ENCODE measurements at places on chromosomes 7 and 10.
A peak's percentile ranks its signal among the peaks of the same experiment; 100 is the strongest.

- H3K27me3 ChIP-seq: no peaks in the 10 kb centered on the region
- no peaks in the 10 kb centered on the region for H3K4me1 ChIP-seq
- no peak overlapping the region for H3K4me3 ChIP-seq
- peak; percentile 32 for DNase-seq
- H3K27ac ChIP-seq: no peak overlapping the region
- H3K36me3 ChIP-seq: peaks cover 37% of the 10 kb centered on the region
Measured at GRCh38 chr7:44565097-44565794, 8.5 kb downstream of the DDX56 start.

GRCh38 chr10:100579261-100580090, 43.7 kb downstream of the HIF1AN start:
- H3K36me3 ChIP-seq: no peaks in the 10 kb centered on the region
- H3K27me3 ChIP-seq: peaks cover 8% of the 10 kb centered on the region
- H3K4me1 ChIP-seq: no peaks in the 10 kb centered on the region
- no peak overlapping the region for H3K4me3 ChIP-seq

GRCh38 chr10:71661060-71661622, 58.4 kb downstream of the C10orf105 start:
- no peaks in the 10 kb centered on the region for H3K36me3 ChIP-seq
- no peak overlapping the region for H3K27ac ChIP-seq
- no peak overlapping the region for H3K4me3 ChIP-seq
- H3K4me1 ChIP-seq: no peaks in the 10 kb centered on the region

DNA sequence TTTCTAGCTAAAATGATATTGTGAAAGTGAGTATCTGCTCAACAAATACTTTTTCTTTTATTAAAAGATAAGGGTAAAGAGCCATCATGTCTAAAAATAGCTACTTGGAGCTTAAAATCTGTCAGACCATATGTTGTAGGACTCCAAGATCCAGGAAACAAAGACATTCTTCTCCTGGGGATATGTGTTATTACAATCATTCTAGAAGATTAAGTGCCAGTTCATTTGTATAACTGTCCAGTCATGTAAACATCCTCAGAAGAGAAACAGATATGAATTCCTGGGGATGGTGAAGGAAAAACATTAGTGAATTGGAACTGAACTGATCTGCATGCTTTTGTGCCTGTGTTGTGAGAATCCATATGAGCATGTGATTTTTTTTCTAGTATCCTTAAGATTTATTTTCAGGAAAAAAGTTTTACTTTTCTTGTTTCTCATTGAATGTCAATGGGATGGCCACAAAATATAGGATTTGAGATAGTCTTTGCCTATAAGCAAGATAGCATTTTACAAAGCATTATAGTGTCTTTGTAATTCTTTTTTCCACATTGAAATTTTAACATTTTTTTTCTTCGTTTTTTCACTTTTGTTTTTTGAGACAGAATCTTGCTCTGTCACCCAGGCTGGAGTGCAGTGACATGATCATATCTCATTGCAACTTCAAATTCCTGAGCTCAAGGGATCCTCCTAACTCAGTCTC, 14.4 kb upstream of the MTERF1 start:
- H3K27ac ChIP-seq: no peak overlapping the region
- no peaks in the 10 kb centered on the region for H3K27me3 ChIP-seq
- peak; percentile 79 for DNase-seq
- no peaks in the 10 kb centered on the region for H3K4me1 ChIP-seq

DNA sequence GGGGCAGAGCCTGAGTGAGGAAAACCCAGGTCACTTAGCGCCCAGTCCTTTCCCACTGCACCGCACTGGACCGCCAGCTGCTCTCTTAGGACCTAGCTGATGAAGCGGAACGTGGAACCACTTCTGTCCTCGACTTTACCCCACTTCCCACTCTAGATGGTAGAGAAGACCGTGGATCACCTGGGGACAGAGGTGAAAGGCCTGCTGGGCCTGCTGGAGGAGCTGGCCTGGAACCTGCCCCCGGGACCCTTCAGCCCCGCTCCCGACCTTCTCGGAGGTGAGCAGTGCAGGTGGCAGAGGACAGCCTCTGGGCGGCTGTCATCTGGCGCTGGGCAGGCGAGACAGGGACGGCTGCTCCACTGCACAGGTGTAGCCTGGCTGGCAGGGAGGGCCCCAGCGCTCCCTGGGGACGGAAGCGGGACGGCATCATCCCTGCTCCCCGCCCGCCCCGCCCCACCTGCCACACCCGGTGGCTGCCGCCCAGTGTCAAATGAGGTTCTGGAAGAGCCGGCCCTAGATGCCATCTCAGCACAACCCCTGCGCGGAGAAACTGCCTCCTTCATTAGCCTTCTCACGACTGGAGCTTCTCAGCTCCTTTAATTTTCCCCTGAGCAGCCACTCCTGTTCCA, 11.7 kb downstream of the PLAC9 start:
- peaks cover 13% of the 10 kb centered on the region for H3K36me3 ChIP-seq
- H3K27ac ChIP-seq: no peak overlapping the region
- no peaks in the 10 kb centered on the region for H3K27me3 ChIP-seq
- no peak for DNase-seq
- peaks cover 8% of the 10 kb centered on the region for H3K4me1 ChIP-seq

- H3K4me1 ChIP-seq: no peaks in the 10 kb centered on the region
- H3K27ac ChIP-seq: no peak overlapping the region
- H3K36me3 ChIP-seq: no peaks in the 10 kb centered on the region
- DNase-seq: no peak
- no peaks in the 10 kb centered on the region for H3K27me3 ChIP-seq
- H3K4me3 ChIP-seq: no peak overlapping the region
Measured at GRCh38 chr7:89259085-89259484, 463.5 kb upstream of the TEX47 start.

DNA sequence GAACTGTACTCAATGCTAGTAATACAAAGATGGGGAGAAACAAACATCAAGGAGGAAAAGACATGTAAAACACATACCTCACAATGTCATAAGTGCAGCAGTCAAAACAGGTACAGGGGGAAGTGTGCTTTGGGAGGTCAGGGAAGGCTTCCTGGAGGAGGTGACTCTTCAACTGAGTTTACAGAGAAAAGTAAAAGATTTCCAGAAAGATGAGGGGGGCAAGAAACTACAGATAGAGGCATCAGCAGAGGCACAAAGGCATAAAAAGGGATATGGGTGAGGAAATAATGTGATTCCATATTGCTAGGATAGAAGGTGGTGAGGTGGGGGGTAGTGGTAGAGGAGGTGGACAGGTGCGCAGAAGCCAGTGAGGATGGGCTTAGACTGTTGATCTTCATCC, 95.0 kb downstream of the LSM5 start:
- H3K4me3 ChIP-seq: no peak overlapping the region
- no peaks in the 10 kb centered on the region for H3K4me1 ChIP-seq
- no peak overlapping the region for H3K27ac ChIP-seq
- DNase-seq: no peak
- H3K27me3 ChIP-seq: no peaks in the 10 kb centered on the region

DNA sequence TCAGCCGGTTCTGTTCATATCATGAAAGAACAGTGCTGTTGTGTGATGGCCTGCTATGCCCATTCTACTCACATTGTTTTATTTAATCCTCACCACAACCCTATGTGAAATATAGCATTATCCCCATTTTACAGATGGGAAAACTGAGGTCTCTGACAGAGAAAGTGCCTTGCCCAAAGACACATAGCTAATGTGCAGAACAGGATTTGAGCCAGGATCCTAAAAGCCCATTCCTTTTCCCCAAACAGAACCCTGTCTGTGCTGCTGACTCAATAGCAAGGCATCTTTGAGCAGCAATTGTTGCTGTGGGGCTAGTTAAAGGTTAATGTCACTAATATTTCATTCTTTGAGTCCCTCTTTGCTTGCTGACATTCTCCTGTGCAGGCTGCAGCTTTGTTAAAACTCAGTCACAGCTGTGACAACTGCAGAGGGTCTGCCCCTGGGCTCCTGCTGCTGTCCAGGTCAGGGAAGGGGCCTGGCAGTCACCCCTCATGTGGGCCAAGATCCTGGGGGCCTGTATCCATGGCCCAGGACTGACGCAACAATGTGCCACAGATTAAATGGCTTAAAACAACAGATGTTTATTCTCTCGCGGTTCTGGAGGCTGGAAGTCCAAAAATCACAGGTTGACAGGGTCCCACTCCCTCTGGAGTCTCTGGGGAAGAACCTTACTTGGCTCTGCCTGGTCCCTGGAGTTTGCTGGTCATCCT, 40.4 kb downstream of the AFAP1L2 start:
- H3K27ac ChIP-seq: no peak overlapping the region
- no peak overlapping the region for H3K4me3 ChIP-seq
- no peaks in the 10 kb centered on the region for H3K36me3 ChIP-seq
- H3K27me3 ChIP-seq: peaks cover 2% of the 10 kb centered on the region
- H3K4me1 ChIP-seq: no peaks in the 10 kb centered on the region
- peak; percentile 52 for DNase-seq

DNA sequence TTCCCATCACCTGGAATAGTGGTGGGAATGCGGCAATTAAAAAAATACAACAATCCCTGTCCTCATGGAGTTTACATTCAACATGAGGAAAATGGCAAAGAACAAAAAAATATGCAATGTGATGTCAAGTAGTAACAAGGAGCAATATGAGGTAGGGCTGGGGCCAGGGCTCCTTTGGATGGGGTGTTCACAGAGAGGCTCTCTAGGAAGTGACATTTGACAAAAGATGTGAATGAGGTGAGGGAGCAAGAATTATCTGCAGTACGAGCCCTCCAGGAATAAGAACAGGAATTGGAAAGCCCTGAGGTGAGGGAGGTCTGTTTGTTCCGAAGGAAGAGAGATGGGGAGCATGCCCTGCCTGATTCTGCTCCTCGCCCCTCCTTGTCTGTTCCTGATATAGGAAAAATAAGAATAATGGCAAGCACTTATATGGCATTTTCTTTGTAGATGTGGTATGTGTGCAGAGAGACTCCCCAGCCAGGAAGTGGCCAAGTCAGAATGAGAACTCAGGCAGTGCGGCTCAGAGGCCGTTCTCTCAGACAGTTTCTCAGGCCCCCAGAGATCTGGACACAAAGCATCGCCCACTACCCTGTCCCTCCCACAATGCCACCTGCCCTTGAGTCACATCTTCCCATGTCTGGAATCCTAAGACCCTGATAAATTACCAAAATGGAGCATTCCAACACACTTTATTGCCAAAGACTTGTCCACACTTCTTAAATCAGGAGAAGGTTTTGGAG, 105.6 kb downstream of the APBB1IP start:
- H3K27ac ChIP-seq: no peak overlapping the region
- no peaks in the 10 kb centered on the region for H3K4me1 ChIP-seq
- DNase-seq: no peak
- H3K27me3 ChIP-seq: no peaks in the 10 kb centered on the region
- no peaks in the 10 kb centered on the region for H3K36me3 ChIP-seq

DNA sequence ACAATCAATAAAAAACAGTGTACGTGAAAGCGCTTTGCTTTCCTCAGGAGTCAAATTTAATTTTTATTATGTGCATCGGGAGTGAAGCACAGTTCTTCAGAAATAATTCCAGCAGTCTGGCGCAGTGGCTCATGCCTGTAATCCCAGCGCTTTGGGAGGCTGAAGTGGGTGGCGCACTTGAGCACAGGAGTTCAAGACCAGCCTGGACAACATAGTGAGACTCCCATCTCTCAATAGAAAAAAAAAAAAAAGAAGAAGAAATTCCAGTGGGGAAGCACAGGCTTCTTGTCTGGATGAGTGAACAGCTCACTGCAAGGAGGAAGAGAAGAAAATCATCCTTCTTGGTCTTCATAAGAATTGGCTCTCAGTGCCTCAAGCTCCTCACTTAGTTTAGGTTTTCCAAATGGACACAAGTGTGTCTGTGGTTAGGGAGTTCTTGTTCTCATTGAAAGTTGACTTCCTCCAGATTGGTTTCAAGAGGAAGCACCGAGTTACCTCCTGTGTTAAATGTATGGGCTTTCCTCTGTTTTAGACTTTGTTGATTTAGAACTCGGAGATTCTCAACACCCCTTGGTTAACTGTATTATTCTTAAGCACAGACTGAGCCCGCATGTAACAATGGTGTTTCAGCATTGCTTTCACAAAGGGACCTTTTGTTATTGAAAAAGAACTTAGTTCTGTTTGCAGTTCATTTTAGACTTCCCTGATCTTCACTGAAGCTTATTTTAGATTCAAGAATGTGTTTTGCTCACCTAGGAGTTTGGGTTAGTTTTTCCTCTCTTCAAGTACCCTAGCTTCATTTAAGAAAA, 28.0 kb downstream of the LMTK2 start:
- peaks cover 7% of the 10 kb centered on the region for H3K4me1 ChIP-seq
- H3K27me3 ChIP-seq: no peaks in the 10 kb centered on the region
- H3K4me3 ChIP-seq: no peak overlapping the region
- no peak overlapping the region for H3K27ac ChIP-seq

DNA sequence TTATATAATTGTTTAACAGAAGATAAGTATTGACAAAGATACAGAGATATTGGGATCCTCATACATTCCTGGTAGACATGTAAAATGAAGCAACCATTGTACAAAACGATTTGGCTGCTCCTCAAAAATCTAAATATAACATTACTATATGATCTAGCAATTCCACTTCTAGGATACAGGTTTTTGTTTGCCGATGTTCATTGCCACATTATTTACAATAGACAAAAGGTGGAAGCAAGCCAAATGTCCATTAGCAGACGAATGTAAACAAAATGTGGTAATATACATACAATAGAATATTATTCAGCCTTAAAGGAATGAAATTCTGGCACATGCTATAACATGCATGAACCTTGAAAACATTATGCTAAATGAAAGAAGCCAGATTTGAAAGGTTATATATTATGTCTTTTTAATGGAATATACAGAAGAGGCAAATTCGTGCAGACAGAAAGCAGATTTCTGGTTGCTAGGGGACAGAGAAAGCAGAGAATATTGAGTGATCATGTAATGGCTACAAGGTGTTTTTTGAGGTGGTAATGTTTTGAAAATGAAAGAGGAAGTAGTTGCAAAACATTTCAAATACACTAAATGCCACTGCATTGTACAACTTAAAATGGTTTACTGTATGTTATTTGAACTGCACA, 44.9 kb downstream of the POLR1F start:
- DNase-seq: no peak
- H3K4me3 ChIP-seq: no peak overlapping the region
- H3K27me3 ChIP-seq: no peaks in the 10 kb centered on the region

DNA sequence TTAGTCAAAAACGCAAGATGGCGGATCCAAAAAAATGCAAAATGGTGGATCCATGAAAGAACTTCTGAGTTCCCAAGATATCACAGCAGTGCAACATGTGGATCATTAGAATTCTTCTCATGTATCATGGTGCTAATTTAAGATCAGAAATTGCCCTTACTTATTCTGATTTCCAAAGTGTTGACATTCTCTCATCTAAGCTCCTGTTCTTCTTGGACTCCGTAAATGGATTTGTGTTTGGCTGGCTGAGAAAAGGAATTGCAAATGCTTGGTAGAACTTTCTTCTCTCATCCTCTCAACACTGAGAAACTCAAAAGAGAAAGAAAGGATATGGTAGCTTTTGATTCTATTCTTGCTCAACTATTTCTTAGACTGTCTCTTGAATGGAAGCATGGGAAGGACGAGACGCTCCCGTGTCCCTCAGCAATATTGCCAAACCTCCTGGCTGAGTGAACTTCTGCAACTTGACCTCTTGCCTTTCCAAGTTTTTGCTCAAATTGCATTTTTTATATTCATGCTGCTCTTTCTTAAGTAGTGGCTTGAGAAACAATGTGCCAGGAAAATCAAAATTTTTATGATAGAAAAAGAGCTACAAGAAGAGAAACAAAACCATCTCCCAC, 44.7 kb downstream of the FRMD4A start:
- H3K27me3 ChIP-seq: peaks cover 13% of the 10 kb centered on the region
- DNase-seq: no peak
- H3K27ac ChIP-seq: no peak overlapping the region
- H3K36me3 ChIP-seq: no peaks in the 10 kb centered on the region
- no peak overlapping the region for H3K4me3 ChIP-seq

All from fibroblast of lung (primary cell).